Dorsolateral prefrontal cortex (tissue), 122 donors: ENCODE measurements at places on chromosomes 16 and 17.

- no peak for DNase-seq
Measured at GRCh38 chr16:12084436-12084835, 107.9 kb downstream of the SNX29 start.

- DNase-seq = no peak
Measured at GRCh38 chr17:37069087-37069486, 120.3 kb downstream of the AATF start.

DNA sequence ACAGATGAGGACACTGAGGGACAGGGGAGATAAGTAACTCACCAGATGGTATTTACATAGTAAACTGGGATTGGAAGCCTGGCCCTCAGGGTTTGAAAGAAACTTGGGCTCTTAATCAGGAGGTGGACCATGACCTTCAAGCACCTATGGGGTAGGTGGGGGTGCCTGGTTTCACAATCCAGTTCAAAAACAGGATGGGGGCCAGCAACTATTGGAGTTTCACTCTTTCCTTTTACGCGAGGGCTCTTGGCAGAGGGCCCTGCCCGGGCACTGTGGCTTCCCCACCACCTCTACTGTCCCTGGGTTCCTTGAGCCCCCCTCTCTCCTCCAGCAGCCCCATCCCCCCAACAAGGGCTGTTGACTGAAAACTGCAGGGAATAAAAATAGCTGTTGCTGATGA is 11.3 kb upstream of the PRR29 start:
- no peak for DNase-seq

- DNase-seq = no peak
Measured at GRCh38 chr17:14539801-14540200, 238.9 kb downstream of the HS3ST3B1 start.

DNA sequence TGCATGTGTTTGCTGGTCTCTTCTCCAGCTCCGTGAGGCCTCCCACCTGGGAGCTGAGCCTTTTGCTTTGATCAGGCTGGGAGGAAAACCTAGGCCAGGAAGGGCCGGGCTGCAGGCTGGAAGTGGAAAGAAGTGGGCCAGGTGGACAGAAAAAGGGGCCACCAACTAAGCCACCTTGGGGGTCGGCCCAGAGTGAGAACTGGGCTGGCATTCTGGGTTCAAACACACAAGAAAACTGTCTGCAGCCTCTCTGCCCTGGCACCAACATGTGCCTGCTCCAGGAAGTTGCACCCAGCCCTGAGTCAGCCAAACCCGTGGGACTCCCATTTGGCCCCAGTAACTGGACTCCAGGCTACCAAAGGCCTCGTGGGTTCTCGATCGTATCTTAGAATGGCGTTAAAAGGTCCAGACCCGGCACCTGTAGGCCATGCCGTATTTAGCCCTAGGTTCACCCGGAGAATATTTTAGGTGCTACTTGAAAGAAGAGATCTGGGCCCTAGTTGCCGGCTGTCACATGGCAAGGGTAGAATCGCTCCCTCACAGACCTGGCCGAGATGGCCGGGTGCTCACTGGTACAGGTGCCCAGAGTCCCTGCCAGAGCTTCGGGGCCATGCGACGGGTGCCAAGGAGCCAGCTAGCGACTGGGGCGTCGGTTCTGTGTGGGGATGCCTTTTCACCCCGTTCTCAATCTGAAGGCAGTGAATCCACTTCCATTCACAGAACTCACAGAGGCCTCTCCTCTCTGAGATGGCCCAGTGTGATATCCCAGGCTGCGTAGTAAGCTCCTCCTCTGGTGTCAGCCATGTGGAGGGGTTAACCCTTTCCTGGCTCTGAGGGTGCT is 236.6 kb downstream of the MRTFB start:
- no peak for DNase-seq

GRCh38 chr17:6244253-6244652 is 174.1 kb downstream of the WSCD1 start:
- peak; percentile 24 for DNase-seq
